ENCODE measurements at places on chromosomes 5 and 9.

- no peak for DNase-seq
Measured at GRCh38 chr5:101535626-101536025, 632.5 kb upstream of the ST8SIA4 start.

DNA sequence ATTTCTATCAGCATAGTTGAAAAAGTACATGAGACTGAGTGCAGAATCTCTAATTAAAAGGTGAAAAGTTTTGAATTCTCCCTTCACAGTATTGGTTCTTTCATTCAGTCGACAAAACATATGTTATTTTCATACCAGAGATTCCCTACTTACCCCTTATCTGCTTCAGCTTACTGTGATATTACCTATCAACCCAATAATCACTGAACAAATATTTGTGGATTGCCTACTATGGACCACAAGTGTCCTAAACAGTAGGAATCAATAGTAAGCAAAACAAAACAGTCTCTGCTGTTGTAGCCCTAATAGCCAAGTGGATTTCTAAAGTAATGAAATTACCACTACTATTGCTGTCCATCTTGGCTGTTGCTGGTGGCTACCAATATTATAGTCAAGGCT is 11.5 kb downstream of the CCDC152 start:
- DNase-seq = no peak

GRCh38 chr9:110874963-110875674 is 163.2 kb downstream of the LPAR1 start:
- DNase-seq = no peak

- no peak for DNase-seq
Measured at GRCh38 chr9:99350461-99350860, 128.4 kb downstream of the SEC61B start.

DNA sequence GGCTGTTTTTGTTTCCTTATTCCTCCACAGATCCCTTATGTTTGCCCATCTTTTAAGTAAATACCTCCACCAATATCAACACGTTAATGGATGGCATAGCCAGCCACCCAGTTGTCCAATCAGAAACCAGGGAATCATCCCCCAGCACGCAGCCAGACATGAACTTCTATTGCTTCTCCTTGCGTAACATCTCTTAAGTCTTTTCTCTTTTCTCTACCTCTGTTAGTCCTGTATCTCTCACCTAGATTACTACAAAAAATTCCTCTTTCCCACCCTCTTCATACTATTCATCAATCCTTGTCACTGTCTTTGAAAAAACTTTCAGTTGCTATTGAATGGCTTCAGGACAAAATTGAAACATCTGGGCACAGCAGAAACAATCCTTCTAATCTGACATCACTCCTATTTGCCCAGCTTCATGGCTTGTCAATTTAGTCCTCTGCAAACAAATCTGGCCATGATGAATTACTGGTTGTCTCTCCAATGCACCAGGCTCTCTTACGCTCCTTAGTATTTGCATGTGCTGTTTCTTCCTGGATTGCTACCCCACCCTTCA is 349.3 kb downstream of the RAB3C start:
- no peak for DNase-seq

GRCh38 chr5:42953041-42953440 is 87.1 kb downstream of the ANXA2R start:
- DNase-seq = no peak

DNA sequence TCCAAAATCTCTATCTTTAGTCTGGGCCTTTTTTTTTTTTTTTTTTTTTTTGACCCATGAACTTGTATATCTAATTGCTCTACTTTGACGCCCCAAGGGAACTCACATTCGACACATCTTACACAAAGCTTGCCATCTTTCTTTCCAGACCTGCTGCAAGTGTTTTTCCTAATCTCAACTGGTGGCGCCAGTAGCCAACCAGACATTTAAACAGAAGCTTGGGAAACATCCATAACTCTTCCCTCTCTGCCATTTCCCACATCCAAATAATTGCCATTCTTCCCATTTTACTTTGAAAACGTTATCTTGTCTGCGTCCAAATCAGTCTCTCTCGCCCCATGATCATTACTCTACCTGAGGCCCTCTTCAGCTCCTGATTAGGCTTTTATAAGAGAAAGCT is 130.9 kb downstream of the PAPPA start:
- no peak for DNase-seq

- no peak for DNase-seq
Measured at GRCh38 chr9:126611592-126612325, 2.0 kb upstream of the LMX1B start.

GRCh38 chr5:139445325-139446170 is 6.2 kb upstream of the DNAJC18 start:
- no peak for DNase-seq

GRCh38 chr9:114869845-114870244 is 60.5 kb downstream of the TNFSF8 start:
- DNase-seq = no peak

- DNase-seq = no peak
Measured at GRCh38 chr9:86943201-86944113, 3.8 kb downstream of the GAS1 start.

- DNase-seq = no peak
Measured at GRCh38 chr5:181173420-181174342, 26.3 kb downstream of the OR2V2 start.

- no peak for DNase-seq
Measured at GRCh38 chr5:179154991-179155955, 95.1 kb downstream of the ZNF354C start.

DNA sequence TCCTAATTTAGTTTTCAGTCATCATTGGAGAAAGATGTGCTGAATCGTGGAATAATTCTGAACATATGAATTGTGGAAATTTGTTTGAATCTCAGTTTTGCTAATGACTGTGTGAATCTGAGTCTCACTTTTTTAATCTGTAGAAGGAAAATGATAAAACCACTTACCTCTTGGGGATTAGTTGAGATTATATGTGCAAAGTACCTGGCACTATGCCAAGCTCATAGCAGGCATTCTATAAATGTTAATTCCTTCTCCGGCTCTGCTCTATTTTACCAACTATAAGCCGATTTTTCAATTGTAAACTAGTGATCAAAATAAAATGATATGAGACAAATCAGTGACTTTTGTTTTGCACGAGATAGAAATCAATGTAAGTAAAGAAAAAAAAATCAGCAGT is 290.8 kb downstream of the TRPM3 start:
- no peak for DNase-seq

DNA sequence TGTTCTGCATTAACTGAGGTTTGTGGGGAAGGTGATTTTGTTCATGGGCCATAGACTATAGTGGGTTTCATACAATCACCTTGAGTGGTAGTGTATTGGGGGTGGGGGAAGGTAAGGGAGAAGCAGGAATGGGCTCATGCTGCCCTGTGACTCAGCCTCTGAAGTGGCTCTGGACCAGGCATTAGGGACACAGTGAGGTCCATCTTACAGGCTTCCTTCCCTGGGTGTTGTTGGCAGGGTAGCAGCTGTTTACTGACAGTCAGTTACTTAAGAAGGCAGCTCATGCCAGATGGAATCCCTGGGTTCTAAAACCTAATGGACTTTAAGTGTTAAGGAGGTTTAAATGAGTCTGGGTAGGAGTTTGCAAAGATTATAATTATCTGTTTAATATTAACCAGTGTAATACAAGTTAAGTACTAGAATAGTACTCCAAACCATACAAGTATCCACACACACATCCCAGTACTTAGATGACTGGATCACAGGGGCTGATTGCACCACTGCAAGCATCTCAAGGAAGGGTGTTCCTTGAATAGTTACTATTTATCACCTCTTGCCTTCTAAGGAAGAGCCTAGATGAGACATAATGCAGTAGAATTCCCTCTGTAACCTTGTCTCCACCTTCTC is 59.3 kb downstream of the CAST start:
- DNase-seq = no peak

- no peak for DNase-seq
Measured at GRCh38 chr9:17699615-17700330, 120.9 kb downstream of the SH3GL2 start.

- DNase-seq = peak; percentile 37
Measured at GRCh38 chr9:96565671-96566497, 53.8 kb downstream of the CDC14B start.

DNA sequence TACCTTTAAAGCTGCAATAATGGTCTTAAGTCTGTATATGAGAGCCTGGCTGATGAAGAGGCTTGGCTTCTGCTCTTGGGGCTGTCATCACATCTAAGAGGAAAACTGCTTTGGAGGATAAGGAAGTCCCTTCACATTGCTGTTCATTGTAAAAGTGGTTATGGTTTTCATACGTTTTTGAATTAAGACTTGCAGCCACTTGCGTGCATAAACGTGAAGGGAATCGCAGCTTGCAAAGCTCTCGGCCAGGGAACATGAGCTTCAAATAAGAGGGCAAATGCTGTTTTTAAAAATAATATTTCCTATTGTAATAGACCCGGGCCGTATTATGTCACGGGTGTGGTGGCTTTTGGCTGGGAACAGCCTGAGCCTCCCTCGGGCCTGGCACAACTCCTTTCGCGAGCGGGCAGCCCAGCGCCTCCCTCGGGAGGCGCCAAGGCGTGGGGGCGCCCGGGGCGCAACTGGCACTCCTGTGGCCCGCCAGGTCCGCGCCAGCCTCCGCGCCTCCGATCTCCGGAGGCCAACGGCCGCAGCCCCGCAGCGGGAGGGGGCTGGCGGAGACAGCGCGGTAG is 538 bp upstream of the ARHGEF28 start:
- no peak for DNase-seq

- no peak for DNase-seq
Measured at GRCh38 chr9:72150661-72151060, 1.4 kb downstream of the GDA start.

DNA sequence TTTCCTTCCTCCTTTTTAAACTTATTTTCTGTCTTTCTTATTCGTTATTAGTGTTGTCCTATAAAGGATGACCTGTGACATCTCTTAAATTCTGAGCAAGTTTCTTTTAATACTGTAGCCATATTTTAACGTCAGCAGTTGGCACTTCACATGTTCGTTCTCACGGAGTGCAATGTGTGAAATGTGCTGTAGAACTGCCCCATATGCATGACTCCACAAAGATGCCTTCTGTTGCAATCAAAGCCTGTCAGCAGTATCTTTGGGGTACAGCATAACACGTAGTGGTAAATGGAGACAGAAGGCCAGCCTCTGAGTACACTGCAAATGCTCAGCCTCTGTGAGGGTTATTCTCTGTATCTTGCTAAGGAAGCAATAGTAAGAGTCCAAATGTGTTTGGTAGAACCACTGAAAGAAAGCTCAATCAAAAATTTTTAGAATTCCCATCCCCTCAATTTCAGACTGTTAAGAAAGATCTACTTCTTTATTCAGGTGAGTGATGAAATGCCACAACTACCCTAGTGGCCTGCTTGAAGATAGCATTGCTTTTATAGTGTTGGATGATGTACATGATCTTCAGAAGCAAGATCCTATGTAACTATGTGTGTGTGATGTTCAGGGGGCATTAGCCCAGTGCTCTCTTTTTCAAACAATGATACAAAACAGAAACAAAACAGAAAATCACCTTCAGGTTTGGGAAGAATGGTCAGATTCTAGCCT is 277.7 kb downstream of the TMEM167A start:
- no peak for DNase-seq

DNA sequence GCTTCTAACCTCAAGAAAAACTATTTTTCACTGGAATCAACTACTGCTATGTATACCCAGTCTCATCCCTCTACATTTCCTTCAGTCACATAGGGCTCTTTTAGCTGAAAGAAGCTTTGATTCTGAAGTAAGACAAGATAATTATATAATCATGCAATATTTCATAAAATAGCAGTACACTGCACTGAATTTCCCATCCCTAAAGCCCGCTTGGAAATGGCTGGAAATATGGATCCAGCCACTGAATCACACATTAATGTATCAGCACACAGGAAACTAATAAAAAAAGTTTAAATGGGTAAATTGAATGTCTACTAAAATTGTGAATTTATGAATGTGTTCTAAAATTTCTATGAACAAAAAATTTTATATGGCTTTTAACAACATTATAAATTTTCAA is 808.7 kb downstream of the PTPRD start:
- no peak for DNase-seq

DNA sequence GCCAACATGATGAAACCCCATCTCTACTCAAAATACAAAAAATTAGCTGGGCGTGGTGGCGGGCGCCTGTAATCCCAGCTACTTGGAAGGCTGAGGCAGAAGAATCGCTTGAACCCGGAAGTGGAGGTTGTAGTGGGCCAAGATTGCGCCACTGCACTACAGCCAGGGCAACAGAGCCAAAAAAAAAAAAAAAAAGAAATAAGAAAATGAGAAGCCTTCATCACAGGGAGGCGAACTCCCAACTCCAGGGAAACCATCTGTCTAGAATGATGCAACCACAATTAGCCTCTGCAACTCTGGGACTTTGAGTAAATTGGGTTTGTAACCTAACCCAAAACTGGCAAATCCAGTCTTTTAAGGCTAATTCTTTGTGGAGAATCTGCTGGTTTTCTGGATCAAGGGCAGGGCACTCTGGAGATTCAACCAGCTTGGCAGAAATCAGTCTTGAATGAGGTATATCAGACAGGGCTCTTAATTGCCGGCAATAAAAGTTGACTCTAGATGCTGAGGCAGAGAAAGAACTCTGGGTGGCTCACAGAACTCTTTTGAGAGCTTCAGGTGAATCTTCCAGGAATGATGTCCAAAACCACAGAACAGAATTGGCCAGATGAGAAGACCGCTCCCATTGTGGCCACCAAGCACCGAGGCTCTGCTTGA is 9.9 kb downstream of the S100Z start:
- DNase-seq = no peak

GRCh38 chr9:111443454-111443853 is 40.7 kb downstream of the ECPAS start:
- DNase-seq = no peak
